ENCODE measurements at places on chromosomes 5 and 9.

DNA sequence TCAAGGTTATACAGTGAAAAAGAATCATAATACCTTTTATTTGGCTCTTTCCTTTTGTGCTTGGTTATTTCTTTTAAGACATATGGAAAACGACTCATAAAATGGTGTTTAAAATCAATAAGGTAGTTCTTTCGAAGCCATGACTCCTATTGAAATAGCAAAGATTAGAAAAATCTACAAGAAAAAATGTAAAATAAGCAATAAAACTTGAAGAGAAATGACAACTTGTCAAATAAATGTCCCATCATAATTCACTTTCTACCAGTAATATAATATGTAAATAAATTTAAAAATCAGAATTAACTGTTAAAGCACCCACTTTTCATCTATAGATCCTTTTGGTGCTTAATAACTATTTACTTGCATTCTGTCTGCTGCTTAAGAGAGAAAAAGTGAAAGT lies 12.5 kb downstream of the TEX10 start:
- no peak for DNase-seq

DNA sequence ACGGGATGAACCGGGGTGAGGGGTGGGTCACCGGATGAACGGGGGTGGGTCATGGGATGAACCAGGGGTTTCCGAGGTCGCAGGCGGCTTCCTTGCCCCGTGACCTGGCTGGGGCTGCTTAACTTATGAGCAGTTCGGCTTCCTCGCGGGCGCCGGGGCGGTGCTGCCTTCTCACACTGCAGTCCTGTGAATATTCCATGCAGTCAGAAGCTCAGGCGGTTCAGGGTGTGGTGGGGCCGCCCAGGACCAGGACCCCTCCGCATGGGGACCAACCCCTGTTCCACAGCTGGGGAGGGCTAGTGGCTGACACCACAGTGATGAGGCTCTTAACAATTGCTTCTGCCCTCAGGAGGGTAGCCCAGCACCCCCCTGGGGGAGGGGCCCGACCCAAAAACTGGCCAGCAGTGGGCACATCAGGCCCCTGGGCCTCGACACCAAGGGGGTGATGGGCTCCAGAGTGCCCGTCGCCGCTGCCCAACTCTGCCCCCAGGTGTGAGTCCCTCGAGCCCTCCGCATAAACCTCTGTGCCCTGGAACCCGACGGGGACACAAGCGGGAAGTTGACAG lies 30.9 kb upstream of the SLC9A3 start:
- no peak for DNase-seq

- no peak for DNase-seq
These were observed 319.1 kb upstream of the PIK3R1 start for GRCh38 chr5:67896311-67896929.

GRCh38 chr5:142998316-142999020 lies 228.3 kb downstream of the ARHGAP26 start:
- no peak for DNase-seq

GRCh38 chr5:103035701-103036100 lies 84.2 kb downstream of the GIN1 start:
- DNase-seq, result peak; percentile 31

GRCh38 chr9:16245756-16246440 lies 624.6 kb downstream of the BNC2 start:
- peak; percentile 48 for DNase-seq

DNA sequence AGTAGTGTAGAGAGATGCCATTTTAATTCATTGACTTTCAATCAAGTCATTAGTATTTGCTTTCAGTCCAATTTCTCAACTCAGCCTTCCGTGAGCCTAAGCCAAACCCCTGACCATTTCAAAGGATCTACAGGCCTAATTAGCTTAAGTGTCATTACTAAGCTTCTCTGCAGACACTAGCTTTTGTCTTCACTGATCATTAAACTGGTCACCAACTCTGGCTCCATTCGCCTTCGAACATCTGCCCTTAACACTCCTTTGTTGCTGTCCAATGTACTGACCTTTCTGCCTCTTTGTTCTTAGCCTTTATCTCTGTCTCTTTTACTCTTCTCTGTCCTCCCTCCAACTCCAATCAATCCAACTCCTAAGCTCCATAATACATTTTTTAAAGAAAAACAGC lies 299.3 kb downstream of the DIRAS2 start:
- DNase-seq, result no peak

DNA sequence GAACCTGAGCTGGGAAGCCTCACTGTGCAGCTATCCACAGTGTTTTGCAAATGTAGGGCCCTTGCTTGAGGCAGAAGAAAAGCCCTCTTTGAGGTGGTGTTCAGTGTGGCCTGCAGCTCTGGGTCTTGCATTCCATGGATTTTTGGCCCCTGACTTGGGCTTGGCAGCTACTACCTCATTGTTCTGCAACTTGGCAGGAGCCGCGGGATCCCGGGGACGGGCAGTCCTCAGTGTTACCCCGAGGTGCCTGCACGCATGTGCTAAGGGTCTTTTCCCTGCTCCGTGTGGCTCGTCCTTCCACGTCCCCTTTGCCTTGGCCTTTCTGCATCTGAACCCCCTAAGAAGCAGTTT lies 39.8 kb downstream of the NEK6 start:
- peak; percentile 91 for DNase-seq

DNA sequence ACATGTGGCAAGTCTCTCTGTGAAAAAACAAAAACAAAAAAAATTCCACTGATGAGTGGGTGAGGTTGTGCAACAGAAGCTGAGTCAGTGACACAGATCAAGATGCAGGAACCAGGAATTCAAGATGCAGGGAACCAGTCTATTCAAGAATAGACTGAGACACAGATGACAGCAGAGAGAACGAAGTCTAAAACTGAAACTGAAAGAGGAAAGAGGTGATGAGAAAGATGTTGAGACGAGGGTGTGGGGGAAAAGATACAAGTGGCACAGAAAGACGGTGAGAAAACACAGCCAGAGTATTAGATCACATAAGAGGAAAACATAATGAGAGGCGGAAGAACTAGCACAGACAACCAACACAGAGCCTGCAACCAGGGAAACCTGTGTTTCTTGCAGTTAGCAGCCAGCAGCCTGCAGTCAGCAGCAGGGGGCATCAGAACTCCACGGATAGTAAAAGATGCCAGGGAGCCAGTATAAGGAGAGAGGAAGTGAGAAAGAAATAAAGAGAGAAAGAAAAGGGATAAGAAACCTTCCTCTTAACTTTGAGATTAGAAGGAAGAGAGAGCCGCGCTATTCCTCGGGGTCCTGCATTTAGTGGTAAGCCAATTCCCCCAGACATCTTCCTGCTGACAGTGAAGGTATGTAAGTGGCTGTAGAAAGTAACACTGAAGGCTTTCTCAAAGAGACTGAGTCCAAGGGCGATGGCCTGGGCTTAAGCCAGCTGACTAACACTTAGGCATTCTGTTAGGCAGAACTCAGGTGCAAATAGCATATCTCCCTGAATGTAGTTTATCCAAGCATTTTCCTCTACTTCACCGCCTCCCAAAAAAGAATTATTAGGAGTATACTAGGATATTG lies 79.0 kb downstream of the TLR4 start:
- peak; percentile 59 for DNase-seq

DNA sequence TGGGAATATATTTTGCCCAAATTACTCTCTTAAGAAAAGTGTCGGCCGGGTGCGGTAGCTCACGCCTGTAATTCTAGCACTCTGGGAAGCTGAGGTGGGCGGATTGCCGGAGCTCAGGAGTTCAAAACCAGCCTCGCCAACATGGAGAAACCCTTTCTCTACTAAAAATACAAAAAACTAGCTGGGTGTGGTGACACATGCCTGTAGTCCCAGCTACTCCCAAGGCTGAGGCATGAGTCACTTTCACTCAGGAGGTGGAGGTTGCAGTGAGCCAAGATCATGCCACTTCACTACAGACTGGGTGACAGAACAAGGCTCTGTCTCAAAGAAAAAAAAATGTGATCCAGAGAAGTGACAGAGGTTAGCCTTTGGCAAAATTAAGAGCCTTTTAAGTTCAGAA lies 26.4 kb upstream of the TMEM171 start:
- peak; percentile 10 for DNase-seq

DNA sequence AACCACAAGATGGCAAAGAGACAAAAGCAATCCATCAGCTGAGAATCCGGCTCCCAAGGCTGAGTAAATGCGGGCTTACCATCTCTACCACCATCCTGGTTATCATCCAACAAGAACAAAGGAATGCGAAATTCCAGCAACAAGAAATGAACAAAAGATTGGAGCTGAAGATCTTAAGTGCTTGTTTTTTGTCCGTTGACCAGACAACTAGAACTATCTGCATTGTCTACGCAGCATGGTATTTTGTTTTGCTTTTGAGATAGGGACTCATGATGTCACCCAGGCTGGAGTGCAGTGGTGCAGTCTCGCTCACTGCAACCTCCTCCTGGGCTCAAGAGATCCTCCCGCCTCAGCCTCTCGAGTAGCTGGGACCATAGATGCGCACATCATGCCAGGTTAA lies 88.9 kb downstream of the ZNF366 start:
- no peak for DNase-seq

- no peak for DNase-seq
These were observed 68.1 kb downstream of the YIPF5 start for GRCh38 chr5:144102361-144102760.

DNA sequence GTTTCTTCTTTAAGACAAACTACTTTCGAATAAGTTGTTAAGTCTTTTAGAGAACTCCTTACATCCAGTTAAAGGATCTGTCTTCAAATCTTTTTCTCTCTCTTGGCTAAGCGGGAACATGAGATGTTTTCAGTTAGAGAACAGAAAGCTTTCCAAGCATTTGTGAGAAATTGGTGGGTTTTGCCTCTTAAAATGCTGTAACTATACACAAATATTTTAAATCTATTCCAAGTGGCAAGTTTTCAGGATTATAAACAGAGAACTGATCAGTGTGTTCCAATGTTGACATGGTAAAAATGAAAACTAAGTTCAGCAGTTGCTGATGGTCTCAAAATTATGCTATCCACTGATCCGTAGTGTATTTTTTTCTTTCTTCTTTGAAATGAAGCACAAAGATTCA lies 100.4 kb downstream of the EBF1 start:
- DNase-seq, result no peak

- DNase-seq, result no peak
These were observed 224.2 kb downstream of the ARL15 start for GRCh38 chr5:54086191-54086590.

DNA sequence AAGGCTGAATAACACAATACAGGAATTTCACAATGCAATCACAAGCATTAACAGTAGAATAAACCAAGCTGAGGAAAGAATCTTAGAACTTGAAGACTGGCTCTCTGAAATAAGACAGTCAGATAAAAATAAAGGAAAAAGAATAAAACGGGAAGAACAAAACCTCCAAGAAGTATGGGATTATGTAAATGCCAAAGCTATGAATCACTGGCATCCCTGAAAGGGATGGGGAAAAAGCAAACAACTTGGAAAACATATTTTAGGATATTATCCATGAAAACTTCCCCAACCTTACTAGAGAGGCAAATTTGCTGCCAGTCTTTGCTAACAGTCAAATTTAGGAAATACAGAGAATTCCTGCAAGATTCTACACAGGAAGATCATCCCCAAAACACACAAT lies 157.9 kb downstream of the ALDH1A1 start:
- no peak for DNase-seq

GRCh38 chr9:29475471-29475870 lies 1902.2 kb upstream of the C9orf72 start:
- DNase-seq, result no peak

GRCh38 chr9:137740312-137740711 lies 121.5 kb downstream of the EHMT1 start:
- no peak for DNase-seq

- no peak for DNase-seq
These were observed 92.8 kb downstream of the ANKH start for GRCh38 chr5:14778792-14779070.

- DNase-seq, result no peak
These were observed 39.2 kb downstream of the NUP188 start for GRCh38 chr9:128986671-128987070.

DNA sequence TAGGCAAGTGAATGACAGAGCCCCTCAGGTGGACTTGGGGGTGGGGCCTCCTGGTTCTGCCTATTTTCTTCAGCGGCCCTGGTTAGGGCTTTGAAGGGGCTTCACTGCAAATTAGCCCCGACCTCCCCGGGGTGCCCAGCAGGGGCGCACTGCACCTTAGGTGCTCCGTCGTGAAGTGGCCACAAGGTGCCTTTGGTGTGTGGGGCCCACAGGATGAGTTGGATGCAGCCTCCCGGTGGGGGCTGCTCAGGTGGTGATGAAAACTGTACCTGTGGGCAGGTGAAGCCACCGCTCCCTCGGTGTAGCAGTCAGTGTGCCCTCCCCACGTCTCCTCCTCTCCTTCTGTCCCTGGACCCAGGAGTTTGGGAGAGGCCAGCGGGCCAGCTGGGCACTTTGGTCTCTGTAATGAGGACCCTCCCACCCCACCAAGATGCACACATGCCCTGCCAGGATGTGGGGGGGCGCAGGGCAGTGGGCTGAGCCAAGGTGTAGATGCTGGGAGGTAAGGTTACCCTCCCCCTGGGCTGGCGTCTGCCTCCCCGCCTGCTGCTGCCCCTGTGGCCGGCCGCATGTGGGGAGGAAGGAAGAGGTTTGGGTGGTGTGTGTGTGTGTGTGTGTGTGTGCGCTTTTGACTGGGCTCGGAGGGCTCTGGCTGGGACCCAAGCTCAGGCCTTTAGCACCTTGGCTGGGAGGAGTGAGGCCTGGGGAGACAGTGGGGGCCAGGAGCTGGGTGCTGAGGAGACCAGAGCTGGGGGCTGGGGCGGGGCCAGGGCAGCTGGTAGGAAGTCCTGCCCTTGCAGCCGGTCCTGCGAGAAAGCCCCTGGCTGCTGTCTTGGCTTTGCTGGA lies 55.6 kb downstream of the RXRA start:
- DNase-seq, result no peak

DNA sequence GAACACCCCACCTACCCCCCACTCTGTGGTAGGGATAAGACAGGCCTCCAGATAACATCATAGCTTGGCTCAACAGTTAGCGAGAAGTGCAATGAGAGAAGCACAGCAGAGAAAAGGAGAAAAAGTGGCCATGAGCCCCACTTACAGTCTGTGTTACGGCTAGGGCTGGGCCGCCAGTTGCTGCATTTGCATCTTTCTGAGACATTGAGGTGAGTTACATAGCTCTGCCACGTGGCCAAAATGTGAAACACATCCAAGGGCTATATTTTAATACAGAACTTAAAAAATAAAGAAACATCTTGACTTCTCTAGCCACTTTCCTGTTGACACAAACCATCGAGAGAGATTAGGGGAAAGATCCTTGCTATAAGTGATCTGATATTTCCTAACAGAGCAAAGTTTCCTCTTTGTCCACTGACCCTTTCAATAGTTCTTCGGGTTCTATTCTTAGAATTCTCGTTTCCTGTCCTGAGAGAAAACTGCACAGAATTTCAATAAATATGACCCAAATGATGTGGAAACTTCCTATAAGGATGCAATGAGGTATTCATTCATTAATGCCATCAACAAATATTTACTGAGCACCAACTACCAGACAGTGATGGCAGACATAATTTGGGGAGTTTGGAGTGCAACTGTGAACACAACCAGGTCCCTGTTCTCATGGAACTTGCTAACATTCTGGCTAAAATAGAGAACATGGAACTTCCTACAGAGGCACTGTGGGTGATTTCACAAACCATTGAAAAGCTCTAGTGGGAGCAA lies 3.2 kb upstream of the TLE4 start:
- DNase-seq, result no peak

GRCh38 chr5:157539503-157540022 lies 36.0 kb downstream of the ADAM19 start:
- DNase-seq, result no peak
